GM12878 (cell line): ENCODE measurements at places on chromosomes 12 and 14.

GRCh38 chr12:114684870-114685273 is 897 bp upstream of the TBX3 start:
- DNase-seq = no peak

- DNase-seq = peak; percentile 67
Measured at GRCh38 chr14:45251912-45252311, 1.1 kb downstream of the MIS18BP1 start.

- no peak for DNase-seq
Measured at GRCh38 chr14:49480053-49480760, 106.0 kb downstream of the RPS29 start.

- DNase-seq = no peak
Measured at GRCh38 chr12:553216-554000, 93.7 kb downstream of the B4GALNT3 start.

GRCh38 chr12:3380200-3381043 is 110.6 kb upstream of the PRMT8 start:
- DNase-seq = no peak
